ENCODE measurements at places on chromosomes 4 and X. TPM values are rescaled to one million over a fixed set of nuclear protein-coding genes. Genes with fewer than 3 reads are reported as not detected.

DNA sequence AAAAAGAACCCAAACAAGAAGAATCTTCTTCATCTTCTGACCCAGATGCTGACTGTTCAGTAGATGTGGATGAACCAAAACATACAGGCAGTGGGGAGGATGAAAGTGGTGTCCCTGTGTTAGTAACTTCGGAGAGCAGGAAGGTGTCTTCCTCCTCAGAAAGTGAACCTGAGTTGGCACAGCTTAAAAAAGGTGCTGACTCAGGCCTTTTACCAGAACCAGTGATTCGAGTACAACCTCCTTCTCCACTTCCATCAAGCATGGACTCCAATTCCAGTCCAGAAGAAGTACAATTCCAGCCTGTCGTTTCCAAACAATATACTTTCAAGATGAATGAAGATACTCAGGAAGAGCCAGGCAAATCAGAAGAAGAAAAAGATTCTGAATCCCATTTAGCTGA lies 307.0 kb downstream of the ANK2 start:
- no peak for DNase-seq

DNA sequence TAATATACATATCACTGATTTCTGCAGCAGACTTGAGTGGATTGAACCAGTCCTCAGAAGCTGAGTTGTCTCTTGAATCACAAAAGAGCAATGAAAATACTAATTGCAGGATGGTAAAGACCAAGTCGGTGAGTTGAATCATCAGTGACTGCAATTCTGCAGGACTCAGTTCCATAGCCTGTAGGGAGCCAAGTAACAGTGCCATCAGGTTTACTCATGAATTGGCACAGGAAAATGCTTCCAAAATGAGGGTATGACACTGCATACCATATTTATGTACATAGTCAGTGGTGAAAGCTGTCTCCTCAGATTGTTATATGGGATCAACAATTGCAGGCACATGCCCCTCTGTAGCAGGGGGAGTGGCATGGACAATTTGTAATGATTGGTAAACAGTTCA lies 192.8 kb downstream of the CCNG2 start:
- DNase-seq = no peak

DNA sequence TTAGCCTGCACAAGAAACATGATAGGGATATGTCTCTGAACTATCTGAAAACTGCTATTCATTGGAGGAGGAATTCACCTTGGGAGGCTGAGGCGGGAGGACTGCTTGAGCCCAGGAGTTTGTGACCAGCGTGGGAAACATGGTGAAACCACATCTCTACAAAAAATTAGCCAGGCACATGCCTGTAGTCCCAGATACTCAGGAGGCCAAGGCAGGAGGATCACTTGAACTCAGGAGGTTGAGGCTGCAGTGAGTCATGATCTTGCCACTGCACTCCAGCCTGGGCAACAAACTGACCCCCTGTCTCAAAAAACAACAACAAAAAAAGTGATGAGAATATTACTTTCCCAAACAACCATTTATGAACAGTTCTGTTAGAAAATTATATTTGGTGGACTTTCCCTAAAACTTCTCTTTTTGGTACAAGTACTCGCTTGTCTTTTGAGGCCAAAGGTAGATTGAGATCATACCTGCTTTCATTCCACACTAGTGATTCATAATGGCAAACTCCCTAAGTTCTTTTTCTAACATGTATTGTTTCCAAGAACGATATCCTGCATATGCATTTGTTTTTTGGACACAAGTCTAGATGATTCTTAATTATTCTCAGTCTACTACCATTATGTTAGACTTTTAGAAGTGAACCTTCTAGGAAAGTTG lies 33.4 kb downstream of the METTL14 start:
- no peak for DNase-seq

DNA sequence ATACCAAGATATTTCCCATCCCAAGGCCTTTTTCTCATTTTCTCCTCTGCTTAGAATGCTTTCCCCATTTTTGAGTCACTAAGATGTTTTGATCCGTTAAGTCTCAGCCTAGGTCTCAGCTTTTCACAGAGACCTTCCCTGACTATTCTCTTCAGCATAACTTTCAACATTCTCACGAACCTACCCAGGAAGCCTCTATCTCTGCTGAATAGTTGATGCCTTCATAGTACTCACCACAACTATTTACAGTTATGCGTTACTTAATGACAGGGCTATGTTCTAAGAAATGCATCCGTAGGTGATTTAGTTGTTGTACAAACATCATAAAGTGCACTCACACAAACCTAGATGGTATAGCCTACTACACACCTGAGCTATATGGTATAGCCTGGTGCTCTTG lies 64.5 kb downstream of the ARL9 start:
- no peak for DNase-seq

Gene AWAT2
- not detected for total RNA-seq

- no peak for DNase-seq
Measured at GRCh38 chrX:43885617-43886016, 3.4 kb upstream of the MAOB start.

Gene TEX11
- total RNA-seq = not detected

DNA sequence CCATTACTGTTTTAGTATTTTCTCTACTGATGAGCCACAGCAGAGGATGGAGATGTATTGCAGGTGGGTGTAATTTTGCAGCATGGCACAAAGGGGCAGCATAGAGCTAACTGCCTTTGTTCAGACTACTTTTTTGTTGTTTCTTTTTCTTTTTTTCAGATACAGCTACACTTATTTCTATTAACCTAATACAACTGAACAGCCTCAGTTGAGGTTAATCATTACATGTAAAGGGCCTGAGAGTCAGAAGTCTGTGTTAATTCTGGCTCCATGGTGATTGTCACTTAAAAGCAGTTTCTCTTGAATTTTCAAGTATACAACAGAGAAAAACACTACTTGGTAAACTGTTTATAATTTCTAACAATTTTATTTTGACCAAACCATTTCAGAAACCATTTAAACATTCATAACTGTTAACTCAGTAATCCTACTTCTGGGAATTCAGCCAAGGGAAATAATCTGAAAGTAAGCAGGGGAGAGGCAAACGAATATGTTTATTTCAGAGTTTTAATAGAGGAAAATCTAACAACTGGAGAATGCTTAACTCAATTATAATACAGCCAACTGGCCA lies 13.9 kb upstream of the PPEF2 start:
- DNase-seq = no peak

GRCh38 chr4:189870511-189871234 lies 70.0 kb upstream of the FRG1 start:
- DNase-seq = no peak

- no peak for DNase-seq
Measured at GRCh38 chr4:114399105-114399504, 199.5 kb upstream of the UGT8 start.

DNA sequence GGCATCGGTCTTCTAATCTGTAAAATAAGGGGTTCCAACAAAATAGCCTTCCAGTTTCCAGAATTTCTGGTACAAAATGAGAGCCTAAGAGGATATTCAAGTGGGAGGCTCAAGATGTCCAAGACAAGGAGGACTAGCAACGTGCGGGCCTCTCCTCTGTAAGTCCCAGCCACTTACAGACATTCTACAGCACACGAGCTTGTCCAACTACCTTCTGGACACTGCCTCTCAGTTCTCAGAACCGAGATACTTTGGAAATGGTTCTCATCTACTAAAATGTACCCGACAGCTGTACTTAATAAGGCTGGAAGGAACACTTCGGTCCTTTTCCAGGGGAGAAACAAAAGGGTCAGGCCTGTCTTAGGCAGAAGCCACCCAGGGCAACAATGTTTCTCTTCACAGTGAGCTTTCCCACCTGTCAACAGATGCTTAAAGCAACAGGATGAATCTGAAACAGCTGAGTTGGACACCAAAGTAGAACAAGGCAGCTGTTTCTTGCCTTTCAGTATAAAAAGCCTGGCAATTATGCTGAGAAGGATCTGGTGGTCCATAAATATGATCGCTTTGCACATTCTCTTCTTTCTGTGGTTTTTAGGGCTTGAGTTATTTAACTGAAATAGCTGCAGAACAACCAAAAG lies 127.0 kb downstream of the HS6ST2 start:
- no peak for DNase-seq

GRCh38 chrX:68396953-68397352 lies 36.3 kb downstream of the OPHN1 start:
- DNase-seq = no peak

Gene RRAGB
- 16.6 TPM for total RNA-seq

GRCh38 chrX:40092808-40093435 lies 4.8 kb downstream of the BCOR start:
- DNase-seq = no peak

Gene CT45A3
- total RNA-seq = not detected

- no peak for DNase-seq
Measured at GRCh38 chrX:97446298-97446882, 562.7 kb downstream of the RPA4 start.

Gene ODAPH
- total RNA-seq = not detected

GRCh38 chr4:159358226-159358625 lies 255.3 kb downstream of the RAPGEF2 start:
- DNase-seq = no peak

DNA sequence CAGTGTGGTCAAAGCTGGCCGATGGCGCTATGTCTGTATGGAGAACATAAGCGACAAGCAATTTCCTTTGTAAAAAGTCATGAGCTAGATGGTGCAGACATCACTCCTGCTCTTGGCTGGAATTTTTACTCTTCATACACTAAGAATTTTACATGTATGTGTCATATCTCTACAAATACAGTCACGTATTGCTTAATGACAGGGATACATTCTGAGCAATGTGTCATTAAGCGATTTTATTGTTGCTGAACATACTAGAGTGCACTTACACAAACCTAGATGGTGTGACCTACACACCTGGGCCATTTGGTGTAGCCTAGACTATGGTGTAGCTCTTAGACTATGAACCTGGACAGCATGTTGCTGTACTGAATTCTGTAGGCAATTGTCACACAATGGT lies 185.4 kb downstream of the SOWAHB start:
- no peak for DNase-seq
